Glomerular endothelial cell (primary cell): ENCODE measurements at places on chromosomes 13 and 19.

GRCh38 chr19:10718205-10719196 is 622 bp downstream of the DNM2 start:
- no peak for DNase-seq

DNA sequence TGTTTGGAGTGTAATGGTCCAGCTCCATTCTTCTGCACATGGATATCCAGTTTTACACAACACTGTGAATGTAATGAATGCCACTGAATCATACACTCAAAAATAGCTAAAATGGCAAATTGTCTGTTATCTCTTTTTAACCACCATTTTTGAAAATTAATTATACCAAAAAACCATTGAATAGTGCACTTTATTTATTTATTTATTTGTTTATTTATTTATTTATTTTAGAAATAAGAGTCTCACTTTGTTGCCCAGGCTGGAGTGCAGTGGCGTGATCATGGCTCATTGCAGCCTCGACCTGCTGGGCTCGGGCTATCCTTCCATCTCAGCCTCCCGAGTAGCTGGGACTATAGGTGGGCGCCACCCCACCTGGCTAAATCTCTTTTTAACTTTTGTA is 7.3 kb upstream of the CEACAM19 start:
- DNase-seq, result no peak

DNA sequence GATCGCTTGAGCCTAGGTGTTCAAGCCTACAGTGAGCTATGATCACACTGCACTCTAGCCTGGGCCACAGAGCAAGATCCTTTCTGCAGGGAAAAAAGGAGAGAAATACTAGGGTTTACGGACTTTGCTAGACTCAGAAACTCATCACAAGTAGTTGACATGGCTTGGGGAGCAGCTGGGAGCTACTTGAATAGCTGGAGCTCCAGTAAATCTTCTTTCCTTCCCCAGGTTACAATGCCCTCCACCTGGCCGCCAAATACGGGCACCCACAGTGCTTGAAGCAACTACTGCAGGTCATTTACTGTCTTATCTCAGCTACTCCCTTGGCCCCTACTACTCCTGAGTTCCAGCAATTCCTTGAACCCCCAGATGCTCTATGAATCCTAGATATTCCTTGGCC is 19.3 kb downstream of the ANKRD24 start:
- DNase-seq, result no peak

- DNase-seq, result peak; percentile 2
Observed at GRCh38 chr13:33441015-33441414, 155.5 kb upstream of the STARD13 start.

DNA sequence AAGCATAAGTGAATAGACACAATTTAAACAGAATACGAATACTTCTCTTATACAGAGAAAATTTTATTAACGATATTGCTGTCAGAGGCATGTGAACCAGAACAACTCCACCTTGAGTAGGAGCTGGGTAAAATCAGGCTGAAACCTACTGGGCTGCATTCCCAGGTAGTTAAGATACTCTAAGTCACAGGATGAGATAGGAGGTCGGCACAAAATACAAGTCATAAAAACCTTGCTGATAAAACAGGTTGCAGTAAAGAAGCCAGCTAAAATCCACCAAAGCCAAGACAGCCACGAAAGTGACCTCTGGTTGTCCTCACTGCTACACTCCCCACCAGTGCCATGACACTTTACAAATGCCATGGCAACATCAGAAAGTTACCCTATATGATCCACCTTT is 49.2 kb upstream of the TRPC4 start:
- DNase-seq, result no peak

- DNase-seq, result no peak
Observed at GRCh38 chr19:782878-783668, 14.2 kb upstream of the PTBP1 start.

GRCh38 chr13:49218493-49219051 is 1.6 kb upstream of the MLNR start:
- no peak for DNase-seq

DNA sequence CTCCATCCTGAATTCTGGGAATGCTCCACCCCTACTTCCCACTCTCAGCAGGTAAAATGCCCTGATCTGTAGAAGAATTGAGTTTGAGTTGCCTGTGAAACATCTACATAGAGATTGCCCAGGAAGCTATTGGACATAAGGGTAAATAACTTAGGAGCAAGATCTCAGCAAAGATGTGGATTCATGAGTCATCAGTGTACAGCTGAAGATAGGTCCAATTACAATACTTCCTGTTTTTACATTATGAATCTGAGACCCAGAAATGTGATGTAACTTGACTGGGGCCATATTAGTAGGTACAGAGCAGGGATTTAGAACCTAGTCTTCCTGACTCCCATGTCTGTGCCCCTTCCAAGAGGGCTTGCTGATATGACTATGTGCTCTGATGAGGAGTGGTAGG is 79.4 kb upstream of the FNDC3A start:
- no peak for DNase-seq

DNA sequence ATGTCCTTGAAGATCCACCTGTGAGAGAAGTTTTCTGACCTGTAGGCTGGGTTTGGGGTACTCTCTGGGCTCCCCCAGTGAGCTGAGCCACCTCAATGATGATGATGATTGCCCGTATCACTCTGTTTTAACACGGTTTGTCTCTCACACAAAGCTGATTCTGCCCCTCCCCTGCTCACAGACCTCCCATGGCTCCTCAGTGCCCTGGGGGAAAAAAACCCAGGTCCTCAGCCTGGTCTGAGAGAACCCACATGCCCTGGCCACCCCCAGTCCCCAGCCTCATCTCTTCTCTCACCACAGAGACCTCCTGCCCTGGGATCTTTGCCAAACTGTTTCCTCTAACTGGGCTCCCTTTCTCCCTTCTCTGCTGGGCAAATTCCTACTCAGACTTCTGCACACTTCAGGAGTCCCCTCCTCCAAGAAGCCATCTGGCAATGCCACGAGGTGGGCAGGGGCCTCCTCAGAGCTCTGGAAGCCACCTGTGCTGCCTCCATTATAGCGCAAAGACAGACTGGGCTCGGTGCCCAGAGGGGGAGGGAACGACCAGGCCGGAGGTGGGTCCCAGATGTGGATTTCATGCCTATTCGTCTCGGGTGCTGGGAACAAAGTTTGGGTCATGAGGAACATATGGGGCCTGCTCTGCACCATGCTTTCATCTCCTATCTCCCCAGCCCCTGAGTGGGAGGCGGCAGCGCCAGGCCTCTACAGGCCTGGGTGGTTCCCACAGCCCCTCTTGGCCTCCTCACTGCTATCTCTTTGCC is 8.5 kb upstream of the CA11 start:
- no peak for DNase-seq

GRCh38 chr13:99053636-99054233 is 75.9 kb upstream of the DOCK9 start:
- DNase-seq, result no peak

DNA sequence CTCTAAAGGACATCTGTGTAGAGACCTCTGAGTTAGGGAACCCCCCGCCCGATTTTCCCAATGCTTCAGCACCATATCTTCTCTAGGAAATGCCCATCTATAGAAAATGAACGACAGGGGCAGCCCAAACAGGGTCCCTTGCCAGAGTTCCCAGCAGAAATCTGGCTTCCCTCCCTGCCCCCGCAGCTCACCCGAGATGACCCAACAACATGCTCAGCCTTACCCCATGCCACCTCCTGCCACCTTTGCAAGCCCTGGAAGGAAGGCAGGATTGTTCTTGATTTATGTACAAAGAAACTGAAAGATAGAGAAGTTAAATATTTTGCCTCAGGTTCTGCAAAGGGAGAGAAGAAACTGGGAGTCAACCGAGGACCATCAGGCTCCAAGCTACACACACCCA is 105.6 kb upstream of the UQCRFS1 start:
- no peak for DNase-seq

GRCh38 chr13:20505405-20506366 is 20.0 kb downstream of the CRYL1 start:
- DNase-seq, result no peak

- peak; percentile 68 for DNase-seq
Observed at GRCh38 chr13:30708541-30708940, 26.8 kb upstream of the ALOX5AP start.

DNA sequence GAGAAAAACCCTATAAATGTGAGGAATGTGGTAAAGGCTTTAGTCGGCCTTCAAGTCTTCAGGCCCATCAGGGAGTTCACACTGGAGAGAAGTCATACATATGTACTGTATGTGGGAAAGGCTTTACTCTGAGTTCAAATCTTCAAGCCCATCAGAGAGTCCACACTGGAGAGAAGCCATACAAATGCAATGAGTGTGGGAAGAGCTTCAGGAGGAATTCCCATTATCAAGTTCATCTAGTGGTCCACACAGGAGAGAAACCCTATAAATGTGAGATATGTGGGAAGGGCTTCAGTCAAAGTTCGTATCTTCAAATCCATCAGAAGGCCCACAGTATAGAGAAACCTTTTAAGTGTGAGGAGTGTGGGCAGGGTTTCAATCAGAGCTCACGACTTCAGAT is 11.7 kb downstream of the ZNF226 start:
- DNase-seq, result no peak

GRCh38 chr13:79191501-79191900 is 214.6 kb downstream of the RBM26 start:
- DNase-seq, result no peak

- DNase-seq, result no peak
Observed at GRCh38 chr19:15506074-15506571, 2.2 kb upstream of the CYP4F22 start.

- no peak for DNase-seq
Observed at GRCh38 chr13:53631511-53631910, 602.9 kb downstream of the OLFM4 start.

- peak; percentile 31 for DNase-seq
Observed at GRCh38 chr13:64912141-64912540, 2318.0 kb downstream of the PCDH9 start.

DNA sequence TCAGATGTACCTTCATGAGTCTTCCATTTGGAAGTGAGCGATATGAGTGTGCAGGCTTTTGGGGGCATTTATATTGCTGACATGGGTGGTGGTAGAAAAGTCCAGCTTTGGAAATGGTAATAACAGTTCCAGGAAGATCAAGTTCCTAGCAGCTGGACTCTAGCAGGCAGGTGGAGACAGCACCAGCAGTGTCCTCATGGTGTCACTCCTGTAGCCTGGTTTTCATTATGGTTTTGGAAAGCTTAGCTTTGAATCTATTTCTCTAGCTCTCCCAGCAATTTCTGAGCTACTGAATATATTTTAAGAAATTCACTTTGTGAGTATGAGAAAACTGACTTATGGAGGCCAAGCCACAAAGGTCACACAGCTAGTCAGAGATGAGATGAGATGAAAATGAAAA is 523.2 kb upstream of the HTR2A start:
- DNase-seq, result no peak

- DNase-seq, result no peak
Observed at GRCh38 chr13:104296286-104296685, 1230.1 kb upstream of the SLC10A2 start.

DNA sequence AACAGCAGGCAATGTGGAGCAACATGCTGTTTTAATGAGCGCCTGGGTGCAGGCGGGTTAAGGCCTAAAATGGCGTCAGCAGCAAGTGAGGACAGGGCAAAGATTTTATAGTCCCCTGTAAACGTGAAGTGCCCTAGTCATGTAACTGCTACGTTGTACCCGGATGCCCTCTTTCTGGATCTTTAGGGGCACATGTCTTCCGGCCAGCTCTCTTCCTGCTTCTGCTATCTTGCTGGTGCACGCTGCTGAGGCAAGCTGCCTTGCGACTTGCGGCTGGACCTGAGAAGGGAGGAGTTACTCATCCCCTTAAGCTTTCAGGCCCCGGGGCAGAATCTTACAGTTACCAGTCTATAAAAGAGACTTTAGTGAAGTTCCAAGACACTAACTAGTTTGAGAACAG is 303.6 kb upstream of the DACH1 start:
- no peak for DNase-seq

GRCh38 chr19:41324921-41325639 is 15.1 kb downstream of the CCDC97 start:
- no peak for DNase-seq

DNA sequence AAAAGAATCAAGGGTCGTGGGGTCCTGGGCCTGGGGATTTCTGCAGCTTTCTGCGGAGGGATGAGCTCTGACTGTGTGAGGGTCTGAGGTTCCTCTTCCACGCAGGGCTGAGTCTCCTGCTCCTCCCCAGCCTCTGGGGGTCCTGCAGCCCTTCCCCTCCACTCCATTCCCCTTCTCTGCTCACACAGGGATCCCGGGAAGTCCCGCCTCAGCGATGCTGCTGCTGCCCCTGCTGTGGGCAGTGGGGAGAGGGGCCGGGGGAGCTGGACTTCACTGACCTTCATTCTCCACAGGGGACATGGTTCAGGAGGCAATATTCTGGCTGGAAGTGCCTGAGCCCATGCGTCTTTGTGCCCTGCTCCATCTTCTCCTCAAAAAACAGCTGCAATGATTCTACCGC is 26.2 kb upstream of the CD33 start:
- DNase-seq, result no peak

GRCh38 chr19:11397089-11397610 is 13.0 kb upstream of the EPOR start:
- no peak for DNase-seq

- DNase-seq, result peak; percentile 36
Observed at GRCh38 chr19:33235269-33235995, 9.8 kb upstream of the SLC7A10 start.

DNA sequence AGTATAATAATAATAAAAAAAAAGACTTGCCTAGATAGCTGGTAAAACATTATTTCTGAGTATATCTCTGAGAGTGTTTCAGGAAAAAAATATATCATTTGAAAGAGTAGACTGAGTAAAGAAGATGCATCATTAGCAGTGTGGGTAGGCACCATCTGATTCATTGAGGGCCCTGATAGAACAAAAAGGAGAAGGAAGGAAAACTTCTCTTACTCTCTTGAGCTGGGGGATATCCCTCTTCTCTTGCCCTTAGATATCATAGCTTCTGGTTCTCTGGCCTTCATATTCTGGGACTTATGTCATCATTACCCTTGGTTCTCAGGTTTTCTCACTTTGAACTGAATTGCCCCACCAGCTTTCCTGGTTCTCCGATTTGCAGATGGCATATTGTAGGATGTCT is 177.6 kb upstream of the EDNRB start:
- no peak for DNase-seq
